ENCODE measurements at places on chromosomes 16 and 17. TPM values are rescaled to one million over a fixed set of nuclear protein-coding genes. Genes with fewer than 3 reads are reported as not detected.

The NUDT7 gene
- 10.5 TPM for polyA plus RNA-seq

The CRISPLD2 gene
- 6.1 TPM for polyA plus RNA-seq

The GNG13 gene
- 0.42 TPM for polyA plus RNA-seq

The RAD51C gene
- polyA plus RNA-seq, result 47.3 TPM

DNA sequence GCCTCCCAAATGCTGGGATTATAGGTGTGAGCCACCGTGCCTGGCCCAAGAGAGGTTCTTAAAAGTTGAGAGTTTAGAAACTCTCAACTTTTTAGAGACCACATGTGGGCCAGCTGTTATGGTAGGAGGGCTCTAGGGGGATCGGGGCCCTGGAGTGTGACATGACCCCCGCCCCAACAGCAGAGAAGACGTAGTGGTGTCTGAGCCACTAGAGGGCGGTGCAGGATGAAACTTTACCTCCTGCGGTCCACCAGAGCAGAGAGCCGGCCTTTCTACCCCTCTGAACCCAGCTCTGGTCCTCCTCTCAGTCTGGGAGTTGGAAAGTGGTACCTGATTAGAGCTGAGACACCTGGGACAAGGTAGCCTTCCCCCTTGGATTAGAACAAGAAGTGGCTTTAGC lies 7.4 kb downstream of the CDK5RAP3 start:
- DNase-seq, result no peak

DNA sequence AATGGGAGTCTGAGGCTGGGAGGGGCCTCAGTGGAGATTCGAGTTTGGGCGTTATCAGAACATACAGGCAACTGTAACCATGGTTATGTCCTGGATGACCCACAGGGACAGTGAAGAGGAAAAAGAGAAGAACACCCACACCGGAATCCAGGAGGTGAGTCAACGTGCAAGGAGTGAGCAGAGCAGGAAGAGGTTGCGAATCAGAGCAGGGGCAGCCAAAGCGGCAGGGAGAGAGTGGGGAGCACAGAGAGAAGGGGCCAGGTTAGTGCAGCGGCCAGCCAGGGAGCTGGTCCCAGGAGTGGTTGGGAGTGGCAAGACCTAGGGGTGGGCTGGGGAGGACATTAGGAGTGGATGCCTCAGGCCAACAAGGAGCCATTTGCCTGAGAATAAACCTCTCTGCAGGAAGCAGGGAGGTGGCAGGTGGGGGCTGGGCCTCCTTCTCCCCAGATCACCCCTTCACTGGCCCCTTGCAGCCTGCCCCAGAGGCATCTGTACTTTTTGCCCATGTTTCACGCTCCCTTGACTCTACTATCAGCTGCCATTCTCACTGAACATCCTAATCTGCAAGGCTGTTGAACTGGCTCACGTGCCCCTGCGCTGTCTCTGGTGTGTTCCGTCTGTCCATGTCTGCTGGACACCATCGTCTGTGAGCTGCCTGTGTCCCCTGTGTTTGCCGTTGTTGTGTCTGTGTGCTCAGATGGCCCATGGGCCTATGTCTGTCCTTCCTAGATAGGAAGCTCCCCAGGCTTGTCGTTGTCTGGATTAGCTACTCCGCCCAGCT lies 5.1 kb downstream of the KRT13 start:
- DNase-seq, result no peak

DNA sequence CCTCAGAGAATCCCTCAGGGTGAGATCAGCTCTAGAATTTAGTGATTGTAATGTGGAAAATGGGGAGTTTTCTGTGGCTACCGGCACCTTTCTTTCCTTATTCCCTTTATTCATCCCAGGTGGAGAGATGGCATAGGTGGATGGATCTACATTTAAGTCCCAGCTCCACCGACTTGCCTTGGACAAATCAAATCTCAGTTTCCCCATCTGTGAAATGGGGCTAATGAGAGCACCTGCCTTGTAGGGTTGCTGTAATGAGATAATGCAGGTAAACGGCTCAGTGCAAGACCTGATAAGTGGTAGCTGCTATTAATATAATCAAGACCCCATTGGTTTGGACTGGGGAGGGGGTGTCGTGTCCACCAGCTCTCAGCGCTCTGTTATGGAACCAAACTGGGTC lies 40.5 kb downstream of the OTOA start:
- DNase-seq, result no peak

DNA sequence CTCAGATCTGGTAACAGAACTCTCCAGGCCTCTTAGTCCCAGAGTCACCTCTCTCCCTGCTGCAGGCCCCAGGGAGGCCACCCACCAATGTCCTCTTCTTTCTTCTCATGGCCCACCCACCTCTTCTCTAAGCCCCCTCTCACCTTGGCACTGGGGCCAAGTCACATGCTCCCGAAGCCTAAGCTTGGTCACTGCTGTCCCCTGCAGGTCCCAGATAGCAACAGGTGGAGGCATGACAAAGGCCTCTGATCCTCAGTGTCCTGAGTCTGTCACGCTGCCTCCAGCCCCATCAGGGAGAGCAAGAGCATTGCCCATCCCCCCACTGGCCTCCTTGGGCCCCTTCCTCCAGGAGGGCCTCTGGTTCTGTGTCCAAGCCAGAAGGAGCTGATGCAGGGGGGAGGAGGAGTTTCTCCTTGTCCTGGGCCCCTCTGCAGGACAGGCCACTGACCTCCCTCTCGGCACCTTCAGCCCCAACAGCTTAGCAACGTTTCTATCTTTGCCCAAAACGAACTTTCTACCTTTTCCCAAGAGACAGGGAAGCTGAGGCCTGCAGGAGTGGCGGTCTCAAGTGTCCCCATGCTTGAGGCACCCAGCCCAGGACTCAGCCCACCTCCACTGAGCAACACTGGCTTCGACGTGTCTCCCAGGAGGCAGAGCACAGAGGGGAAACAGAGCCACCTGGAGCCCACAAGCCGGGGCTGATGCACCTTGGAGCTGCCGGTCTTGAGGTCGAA lies 8.6 kb downstream of the P2RX1 start:
- no peak for DNase-seq

- DNase-seq, result no peak
Measured at GRCh38 chr16:65059406-65059980, 62.4 kb downstream of the CDH11 start.

DNA sequence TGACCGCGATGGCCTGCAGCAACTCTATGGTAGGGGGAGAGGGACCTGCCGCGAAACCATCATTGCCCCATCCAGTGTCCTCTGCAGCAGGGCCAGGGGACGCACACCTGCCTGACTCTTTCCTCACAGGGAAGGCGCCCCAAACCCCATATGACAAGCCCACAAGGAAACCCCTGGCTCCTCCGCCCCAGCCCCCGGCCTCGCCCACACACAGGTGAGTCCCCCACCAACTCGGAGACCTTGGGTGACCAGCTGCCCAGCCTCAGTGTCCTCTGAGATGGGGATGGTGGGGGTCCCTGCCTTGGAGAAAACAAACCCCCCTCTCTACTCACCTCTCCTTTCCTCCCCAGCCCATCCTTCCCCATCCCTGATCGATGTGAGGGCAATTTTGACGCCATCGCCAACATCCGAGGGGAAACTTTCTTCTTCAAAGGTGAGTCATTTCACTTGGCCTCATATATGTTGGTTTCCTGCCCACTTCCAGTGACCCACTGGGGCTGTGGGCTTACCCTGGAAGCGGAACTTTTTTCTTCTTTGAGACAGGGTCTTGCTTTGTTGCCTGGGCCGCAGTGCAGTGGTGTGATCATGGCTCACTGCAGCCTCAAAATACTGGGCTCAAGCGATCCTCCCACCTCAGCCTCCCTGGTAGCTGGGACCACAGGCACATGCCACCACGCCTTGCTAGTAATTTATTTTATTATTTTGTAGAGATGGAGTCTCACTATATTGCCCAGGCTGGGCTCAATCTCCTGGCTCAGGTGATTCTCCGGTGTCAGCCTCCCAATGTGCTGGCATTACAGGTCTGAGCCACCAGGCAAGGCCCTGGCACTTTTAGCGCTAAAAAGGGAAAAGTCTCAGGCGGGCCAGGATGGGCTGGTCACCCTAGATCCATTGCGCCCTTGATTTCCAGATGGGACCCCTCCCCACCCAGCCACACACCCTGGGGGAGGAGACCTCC lies 8.0 kb upstream of the IL32 start:
- no peak for DNase-seq

- no peak for DNase-seq
Measured at GRCh38 chr17:9181640-9182039, 160.3 kb downstream of the NTN1 start.

GRCh38 chr17:13337151-13337550 lies 264.6 kb downstream of the HS3ST3A1 start:
- DNase-seq, result no peak

DNA sequence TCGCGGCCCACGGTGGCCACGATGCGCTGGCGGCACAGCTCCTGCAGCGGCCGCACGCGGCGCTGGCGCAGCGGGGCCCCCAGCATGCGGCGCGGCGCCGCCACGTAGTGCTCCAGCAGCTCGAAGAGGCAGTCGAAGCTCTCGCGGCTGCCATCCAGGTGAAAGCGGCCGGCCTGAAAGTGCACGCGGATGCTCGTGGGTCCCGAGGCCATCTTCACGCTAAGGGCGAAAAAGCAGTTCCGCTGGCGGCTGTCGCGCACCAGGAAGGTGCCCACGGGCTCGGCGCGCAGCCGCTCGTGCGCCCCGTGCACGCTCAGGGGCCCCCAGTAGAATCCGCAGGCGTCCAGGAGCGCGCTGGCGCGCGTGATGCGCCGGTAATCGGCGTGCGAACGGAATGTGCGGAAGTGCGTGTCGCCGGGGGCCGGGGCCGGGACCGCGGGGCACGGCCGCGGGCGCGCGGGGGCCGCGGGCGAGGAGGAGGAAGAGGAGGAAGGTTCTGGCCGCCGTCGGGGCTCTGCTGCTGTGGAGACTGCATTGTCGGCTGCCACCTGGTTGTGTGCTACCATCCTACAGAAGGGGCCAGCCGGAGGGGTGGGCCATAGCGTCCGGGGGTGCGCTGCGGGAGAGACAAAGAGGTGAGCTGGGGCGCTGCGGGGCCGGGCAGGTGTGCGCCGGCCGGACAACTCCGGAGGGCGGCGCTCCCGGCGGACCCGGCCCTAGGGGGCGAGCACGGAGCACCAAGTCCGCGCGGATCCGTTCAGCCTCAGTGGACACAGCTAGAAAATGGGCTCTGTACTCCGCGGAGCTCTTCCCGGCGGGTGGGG lies 879 bp downstream of the SOCS1 start:
- DNase-seq, result peak; percentile 53

DNA sequence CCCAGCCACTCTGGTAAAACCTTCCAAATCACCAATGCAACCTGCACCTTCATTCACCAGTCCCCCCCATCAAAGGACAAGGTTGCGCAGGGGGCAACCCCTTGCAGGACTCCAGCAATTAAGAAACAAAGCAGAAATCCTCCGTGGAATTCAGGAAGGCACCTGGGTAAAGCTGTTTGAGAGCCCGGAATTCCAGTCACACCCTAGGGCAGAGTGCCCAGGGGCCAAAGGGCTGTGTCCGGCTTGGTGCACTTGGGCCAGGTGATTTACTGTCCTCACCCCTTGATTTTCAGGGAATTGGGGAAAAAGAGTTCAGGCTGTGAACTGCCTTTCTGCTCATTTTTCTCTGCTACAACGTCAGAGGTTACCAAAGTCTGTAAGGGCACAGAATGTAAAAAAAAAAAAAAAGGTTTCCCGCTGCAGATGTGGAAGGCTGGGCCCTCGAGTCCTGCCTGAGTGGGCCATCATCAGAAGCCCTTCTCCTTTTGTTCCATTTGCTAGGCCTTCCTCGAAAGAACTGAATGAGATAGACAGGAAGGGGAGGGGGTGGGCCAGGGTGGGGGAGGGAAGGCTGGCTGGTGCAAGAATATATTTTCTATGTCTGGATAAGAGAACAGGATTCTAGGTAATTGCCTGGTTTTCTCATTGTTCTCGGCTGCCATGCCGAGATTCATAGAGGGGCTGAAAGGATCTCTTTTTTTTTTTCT lies 266.5 kb upstream of the PSMD7 start:
- DNase-seq, result no peak

DNA sequence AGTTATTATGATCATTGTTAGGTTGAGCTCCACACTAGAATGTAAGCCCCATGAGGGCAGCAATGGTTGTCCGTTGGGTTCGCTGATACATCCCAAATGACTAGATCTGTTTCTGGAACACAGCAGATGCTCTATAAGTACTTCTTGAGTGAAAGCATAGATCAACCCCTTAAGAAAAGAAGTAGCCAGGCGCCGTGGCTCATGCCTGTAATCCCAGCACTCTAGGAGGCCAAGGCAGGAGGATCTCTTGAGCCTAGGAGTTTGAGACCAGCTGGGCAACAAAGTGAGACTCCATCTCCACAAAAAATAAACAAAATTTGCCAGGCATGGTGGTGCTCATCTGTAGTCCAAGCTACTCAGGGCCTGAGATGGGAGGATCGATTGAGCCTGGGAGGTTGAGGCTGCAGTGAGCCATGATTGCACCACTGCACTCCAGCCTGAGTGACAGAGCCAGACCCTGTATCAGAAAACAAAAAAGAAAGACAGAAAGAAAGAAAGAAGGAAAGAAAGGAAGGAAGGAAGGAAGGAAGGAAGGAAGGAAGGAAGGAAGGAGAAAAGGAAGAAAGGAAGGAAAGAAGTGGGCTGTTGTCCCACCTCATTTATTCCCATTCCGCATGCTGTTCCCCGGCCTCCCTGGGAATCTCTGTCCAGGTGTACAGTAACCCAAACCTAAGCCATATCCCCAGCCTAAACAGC lies 54.4 kb upstream of the RPL38 start:
- no peak for DNase-seq

DNA sequence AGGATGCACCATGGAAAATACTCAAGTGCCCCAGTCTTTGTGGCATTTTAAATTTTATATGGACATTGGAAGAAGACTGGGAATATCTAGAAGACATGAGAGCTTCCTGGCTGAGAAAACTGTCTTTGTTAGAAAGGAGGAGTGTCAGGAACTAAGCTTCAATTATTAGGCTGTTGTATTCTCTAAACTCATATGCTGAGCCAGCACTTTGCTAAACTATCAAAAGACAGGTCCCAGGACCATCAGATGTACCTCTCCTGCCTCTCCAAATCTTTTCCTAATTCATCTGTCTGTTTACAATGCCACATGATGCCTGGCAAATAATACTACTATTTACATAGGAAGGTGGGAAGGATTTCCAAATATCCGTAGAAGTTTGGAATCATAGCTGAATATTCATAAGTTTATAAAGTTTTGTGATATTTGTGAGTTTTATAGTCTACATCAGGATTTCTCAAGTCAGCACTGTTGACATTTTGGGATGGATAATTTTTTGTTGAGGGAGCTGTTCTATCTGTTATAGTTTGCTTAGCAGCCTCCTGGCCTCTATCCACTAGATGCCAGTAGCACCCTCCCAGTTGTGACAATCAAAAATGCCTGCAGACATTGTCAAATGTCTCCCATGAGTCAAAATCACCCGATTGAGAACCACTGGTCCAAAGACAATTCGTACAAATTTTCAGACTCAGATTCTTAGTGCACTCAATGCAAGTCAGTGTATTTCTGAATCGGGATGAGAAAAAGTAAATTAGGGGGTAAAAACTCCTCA lies 61.2 kb upstream of the NETO2 start:
- DNase-seq, result no peak

Data from left kidney (tissue), 8 donors.